GM23248 (cell line): ENCODE measurements at places on chromosomes 4 and X.

DNA sequence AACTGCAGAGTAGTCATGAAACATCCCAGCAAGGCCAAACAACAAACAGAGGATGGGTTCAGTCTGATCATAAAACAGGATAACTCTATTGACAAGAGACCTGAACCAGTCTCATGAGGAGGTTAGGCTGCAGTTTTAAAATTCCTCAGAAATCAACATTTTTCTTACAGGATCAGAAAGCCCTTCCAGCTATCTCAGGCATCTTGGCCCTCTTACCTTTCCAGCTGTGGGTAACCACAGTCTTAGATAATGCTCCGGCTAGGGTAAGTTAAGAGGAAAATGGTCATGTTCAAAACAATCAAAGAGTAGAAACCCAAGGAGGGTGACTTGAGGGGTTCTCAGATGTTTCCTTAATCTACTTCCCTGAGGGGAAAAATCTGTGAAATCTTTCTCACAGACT, 5.1 kb downstream of the CTSO start:
- DNase-seq = no peak

- DNase-seq = no peak
Observed at GRCh38 chr4:15444276-15444675, 16.4 kb downstream of the C1QTNF7 start.

- DNase-seq = no peak
Observed at GRCh38 chr4:178811356-178811755, 1369.1 kb upstream of the AGA start.

DNA sequence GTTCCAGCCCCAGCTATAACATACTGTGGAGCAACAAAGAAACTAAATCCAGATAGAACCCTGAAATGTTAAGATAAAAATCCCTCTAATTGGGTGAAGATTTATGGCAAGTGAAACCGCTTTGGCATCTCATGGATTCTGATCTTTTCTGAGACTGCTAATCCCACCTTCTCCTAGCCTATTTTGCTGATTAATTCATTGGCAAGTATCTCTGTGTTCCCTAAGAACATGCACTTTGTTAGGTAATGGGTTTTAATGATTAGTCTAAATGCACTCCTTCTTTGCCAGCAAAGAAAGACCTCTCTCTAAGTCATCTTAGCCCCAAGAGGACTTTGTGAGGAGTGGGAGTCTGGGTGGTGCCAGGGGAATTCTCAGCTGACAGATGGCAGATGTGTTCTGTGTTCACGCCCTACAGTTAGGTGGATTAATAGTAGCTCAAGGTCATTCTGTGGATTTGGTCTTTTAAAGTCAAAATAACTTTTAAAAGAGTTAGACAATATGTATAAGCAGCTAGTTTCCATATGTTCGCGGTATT, 171.3 kb downstream of the UNC5C start:
- DNase-seq = no peak

GRCh38 chr4:4391866-4392265, 5.0 kb downstream of the NSG1 start:
- DNase-seq = no peak

DNA sequence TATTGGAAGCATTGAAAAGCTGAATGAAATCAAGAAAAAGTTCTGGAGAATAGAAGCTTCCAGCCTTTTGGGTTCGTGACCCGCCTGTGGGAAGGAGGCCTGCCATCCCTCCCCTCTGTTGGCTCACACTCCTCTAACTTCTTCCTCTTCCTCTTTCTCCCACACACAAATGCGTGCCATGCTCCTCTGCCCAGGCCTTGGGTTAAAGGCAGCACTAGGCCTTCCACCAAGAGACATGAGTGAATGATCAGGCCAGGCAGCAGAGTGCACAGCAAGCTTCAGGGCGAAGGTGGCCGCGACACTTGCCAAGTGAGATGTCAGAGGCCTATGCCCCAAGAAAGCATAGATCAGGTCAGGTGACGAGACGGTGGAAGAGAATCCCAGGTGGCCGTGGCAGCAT, 38.4 kb downstream of the FAM193A start:
- DNase-seq = no peak

DNA sequence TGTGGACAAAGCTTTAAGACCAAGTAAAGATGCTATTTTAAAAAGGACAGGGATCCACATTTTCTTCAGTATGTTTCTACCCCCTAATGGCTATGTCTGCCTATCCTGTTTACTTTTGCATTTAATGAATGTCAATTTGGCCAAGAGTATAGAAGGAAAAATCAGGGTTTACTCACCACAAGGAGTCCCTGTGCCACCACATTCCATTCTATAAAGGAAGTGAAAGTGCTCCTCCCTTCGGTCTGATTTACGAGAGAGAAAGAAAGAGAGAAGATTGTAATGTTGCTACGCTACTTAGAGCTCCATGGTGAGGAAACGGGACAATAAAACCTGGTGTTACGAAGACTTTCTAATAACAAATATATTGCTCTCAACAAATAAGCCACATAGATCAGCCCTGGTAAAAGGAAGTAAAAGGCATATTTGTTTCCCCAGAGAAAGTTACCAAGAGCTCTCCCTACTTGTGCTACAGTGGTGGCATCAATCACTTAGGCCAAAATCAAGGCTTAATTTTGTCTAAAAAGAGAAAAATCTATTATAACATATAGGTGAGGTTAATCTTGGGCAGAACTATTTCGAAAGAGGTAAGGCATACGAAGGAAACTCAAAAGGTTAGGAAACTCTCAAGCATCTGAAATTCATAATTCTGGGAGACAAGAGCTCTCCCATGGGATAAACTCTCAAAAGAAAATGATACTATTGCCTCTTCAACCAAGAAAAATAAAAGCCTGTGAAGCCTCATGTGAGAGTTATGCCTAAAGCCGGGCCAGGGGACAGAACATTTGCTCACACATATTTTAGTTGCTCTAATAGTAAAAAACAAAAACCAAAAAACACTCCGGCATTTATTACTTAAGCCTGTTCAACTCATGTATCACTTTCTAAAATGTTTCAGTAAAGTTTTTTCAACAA, 29.5 kb downstream of the TAPT1 start:
- peak; percentile 87 for DNase-seq

DNA sequence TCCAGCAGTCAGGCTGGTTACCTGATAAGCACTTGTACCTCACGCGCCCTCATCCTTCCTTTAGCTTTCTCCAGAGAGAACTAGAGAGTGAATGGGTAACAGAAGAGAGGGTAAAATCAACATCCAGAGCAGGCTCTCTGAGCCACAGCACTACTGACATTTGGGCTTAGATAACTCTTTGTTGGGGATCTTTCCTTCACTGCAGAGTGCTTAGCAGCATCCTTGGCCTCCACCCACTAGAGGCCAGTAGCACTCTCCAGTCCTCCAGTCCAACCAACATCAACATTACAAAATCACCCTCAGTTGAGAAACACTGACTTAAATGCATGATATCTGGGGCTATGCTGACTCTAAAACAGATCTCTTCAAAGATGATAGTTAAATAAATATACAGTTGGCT, 220.7 kb downstream of the TACR3 start:
- DNase-seq = peak; percentile 58

GRCh38 chrX:44071847-44072551, 98.8 kb upstream of the NDP start:
- peak; percentile 70 for DNase-seq

- DNase-seq = no peak
Observed at GRCh38 chr4:87100168-87100567, 120.2 kb downstream of the KLHL8 start.

GRCh38 chrX:119502727-119503483, 34.7 kb downstream of the SLC25A5 start:
- DNase-seq = peak; percentile 82

DNA sequence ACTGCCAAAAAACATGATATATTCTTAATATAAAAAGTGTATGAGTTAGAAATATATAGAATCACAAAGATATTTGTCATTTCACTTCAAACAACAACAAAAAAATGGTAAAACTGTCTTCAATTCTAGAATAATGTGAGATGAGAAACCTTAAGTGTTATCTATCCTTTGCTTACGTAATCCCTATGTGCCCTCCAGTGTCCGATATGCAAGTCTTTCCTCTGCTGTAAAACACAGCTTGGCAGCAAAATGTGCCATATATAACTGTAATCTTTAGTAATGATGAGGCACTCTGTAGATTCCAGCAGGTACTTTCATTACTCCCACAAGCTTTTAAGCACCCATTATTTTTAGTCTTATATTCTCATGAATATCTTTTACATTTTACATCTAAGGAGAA, 555.1 kb upstream of the FRG1 start:
- DNase-seq = no peak

DNA sequence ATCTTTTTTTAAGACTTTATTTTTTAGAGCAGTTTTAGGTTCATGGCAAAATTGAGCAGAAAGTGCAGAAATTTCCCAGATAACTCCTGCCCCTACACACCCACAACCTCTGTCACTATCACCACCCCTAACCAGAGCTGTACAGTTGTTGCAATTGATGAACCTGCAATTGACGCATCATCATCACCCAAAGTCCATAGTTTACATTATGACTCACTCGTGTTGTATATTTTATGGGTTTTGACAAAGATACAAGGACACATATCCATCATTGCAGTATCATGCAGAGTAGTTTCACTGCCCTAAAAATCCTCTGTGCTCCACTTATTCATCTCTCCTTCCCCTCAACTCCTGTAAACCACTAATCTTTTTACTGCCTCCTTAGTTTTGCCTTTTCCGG, 34.5 kb upstream of the WAS start:
- no peak for DNase-seq

DNA sequence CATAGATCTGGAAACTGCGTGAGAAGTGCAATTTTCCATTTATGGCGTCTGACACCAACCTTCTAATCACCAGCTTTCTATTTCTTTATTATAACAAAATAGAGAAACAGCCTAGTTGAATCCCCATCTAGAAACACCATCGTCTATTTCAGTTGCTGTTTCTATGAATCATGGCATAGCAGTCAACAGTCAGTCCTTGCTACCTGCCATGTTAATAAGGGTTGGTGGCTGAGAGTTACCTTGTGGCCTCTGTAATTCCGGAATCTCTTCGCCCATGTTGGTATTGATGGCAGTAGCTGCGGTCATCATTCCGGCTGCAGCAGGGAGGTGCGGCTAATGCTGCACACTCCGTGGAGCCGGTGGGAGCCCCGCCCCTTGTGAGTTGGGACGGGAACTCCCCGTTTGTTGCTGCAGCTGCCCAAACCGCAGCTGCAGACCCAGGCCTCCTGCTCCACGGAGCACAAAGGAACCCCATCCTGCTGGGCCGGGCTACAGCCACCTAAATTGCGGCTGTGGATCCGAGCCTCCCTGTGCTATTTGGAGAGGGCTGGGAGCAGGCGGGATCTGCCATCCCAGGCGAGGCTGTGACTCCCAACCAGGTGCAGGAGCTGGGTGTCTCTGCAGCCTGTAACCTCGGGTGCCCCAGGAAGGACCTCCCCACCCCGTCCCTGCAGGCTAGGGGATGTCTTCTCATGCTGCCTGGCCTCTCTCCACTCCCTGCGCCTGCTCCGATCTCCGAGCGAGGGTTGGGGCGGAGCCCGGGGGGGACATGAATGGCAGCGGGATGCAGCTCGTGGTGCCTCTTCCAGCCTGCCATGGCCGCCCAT, 115.4 kb upstream of the STK26 start:
- DNase-seq = no peak

- peak; percentile 38 for DNase-seq
Observed at GRCh38 chr4:44493924-44494323, 45.3 kb upstream of the KCTD8 start.

DNA sequence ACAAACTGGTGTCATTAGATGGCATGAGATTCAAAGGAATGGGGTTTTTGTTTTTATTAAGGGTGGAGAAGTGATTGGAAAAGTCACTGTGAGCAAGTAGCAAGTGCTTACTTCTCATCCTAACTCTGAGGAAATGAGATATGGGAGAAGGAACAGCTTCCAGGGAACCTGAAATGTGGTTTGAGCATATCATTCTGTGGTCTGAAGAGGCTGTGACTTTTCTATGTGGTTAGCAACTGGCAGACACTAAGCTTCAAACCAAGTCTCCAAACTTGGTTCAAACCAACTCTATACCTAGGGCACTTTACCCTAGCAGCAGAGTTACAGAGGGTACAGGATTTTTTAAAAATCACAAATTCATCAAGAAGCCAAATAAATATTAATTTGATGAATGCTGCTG, 58.2 kb downstream of the DCLK2 start:
- peak; percentile 35 for DNase-seq

DNA sequence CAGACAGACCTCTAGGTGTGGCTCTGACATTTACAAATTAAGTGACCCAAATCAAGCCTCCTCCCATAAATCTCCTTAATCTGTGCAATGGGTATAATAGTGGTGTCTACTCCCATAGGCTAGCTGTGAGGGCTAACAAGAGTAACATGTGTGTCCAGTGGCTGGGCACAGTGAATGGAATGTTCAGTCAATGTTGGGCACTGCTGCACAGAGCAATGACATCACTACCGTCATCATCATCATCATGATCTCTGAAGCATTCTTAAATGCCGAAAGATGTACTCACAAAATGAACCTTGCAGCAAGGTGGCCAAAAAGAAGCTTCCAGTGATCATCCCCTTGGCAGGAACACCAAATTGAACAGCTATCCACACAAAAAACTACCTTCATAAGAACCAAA, 43.5 kb downstream of the CHRNA9 start:
- DNase-seq = no peak

DNA sequence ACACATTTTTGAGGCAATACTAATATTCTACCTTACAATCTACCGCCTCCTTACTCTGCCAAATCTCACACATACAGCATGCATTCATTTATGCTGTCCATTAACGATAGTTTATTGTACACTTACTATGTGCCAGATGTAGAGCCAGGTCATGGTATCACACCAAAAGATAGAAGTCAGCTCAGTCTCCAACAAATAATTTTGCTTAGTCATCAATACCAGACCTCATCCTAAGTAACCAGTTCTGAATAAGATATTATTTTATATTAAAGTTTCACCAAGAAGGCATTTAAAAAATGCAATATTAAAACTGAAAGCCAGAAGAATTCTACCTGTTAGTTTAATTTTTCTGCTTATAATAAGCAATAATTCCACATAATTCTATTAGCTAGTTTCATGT, 60.6 kb upstream of the TTC29 start:
- DNase-seq = no peak

- DNase-seq = no peak
Observed at GRCh38 chr4:140869446-140869845, 113.3 kb upstream of the TBC1D9 start.

DNA sequence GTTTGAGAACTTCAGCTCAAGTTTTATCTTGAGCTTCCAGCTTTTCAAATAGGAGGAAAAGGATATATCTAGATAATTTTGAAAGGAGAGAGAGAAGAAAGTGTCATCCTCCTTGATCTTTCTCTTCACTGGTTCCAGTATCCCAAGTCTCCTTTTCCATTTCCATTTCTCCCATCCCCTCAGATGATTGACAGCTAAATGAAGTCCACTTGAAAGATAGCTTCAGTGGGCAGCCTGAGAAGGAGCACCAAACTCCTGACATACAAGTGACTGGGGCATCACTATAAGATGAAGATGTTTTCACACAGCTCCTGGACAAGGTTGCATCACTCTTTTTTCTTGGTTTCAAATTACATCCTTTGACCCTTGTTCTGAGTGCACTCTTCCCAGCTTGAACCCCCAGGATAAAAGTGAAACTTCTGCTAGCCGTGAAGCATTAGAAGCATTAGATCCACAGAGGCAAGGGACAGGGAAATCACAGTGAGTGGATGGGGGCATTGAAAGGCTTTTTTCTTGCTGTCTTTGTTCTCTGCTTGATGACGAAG, 17.5 kb upstream of the MAGEA10 start:
- DNase-seq = no peak

- DNase-seq = no peak
Observed at GRCh38 chr4:152089584-152089983, 328.8 kb upstream of the GATB start.
